ENCODE measurements at places on chromosomes 11 and 22.

DNA sequence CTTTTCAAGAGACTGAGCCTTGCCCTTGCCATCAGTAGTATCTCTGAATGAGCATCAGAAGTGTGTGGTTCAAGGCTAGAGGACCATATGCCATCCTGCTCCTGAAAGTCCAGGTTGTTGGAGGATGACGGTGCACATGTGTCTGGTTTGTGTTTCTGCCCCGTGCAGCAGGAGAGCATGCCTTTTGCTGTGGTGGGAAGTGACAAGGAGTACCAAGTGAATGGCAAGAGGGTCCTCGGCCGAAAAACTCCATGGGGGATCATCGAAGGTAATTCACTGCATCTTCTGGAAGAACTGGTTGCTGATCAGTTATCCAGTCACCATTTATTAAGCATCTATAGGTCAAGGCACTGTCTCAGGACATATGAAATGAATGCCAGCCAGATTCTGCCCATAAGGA lies 6.1 kb upstream of the WBP2NL start:
- no peak for DNase-seq

DNA sequence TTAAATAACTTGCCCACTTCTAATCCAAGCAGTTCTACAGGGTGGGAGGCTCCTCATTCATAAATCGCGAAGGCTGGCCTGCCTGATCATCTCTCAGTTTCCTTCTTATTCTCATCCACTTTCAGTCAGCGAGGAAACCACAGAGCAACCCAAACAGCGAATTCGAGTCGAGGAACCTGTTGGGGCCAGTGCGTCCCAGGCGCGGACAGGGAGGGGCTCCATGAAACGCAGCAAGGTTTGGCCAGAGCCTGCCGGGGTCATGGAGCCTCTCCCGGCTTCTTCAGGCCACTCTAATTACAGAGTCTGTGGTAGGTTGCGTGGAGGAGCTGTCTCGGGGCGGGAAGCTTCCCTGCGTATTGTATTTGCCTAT lies 741 bp upstream of the NAV2 start:
- DNase-seq = no peak

GRCh38 chr11:117647207-117647606 lies 149.8 kb downstream of the DSCAML1 start:
- DNase-seq = no peak

DNA sequence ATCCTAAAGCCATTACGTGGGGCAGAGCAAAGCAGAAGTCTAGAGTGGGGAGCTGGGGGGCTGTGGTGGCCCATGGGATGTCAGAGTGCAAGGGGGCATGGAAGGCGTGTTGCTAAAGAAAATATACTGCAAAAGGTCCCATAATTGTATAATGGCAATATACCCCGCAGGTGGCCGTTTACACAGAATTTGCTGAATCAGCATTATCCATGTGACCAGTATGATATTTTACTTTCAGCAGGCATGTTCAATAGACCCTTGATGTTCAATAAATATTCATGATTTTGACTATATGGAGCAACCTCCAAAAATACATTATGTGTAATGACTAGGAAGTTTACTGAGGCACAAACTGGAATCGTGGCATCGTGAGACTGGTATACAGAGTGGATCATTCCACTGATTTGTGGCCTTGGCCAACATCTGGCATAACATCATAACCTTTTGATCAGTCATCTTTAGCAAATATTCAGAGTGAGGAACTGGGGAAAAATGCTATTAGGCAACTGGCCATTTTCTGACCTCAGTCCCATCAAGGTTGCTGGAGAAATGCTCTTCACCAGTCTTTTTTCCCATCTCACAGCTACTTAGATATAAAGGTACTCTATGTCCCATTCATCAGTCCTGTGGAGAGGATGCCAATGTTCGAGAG lies 29.3 kb upstream of the PPP2R1B start:
- DNase-seq = no peak

DNA sequence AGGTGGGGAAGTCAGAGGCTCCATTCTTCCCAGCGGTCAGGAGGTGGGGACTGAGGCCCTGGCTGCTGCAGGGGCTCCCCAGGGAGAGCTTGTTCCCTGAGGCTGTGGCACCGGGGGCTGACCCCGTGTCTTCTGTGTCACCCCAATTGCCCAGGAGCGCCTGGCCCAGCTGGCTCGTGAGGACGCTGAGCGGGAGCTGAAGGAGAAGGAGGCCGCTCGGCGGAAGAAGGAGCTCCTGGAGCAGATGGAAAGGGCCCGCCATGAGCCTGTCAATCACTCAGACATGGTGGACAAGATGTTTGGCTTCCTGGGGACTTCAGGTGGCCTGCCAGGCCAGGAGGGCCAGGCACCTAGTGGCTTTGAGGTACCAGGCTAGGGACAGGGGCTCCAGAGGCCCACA lies 53.2 kb downstream of the MYO7A start:
- DNase-seq = no peak

DNA sequence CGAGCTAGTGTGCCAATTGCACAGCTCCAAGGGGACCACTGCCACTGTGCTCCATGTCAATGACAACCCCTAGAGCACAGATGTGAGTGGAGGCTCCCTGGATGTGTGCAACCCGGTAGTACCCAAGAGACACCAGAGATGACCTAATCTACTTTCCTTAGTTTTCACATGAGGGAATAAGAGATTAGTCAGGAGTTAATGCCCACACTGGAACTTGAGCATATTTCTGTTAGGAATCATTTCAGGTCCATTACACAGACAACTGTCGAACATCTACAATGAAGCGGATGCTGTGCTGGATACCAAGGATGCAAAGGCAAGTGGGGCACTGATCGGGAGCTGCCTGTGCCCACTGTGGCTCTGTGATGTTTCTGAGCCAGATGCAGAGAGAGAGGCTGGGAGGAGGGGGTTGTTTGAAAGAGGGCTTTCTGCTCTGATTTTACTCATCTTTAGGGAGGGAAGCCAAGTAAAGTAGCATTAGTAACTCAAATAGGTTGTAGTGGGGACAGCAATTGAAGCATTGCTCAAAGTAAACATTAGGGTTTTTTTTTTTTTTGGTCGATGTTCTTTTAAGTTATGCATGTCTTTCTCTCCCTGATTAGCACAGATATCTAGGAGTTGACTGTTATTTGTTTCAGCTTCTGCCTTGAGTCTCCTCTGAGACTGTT lies 82.5 kb upstream of the SORL1-AS1 start:
- DNase-seq = no peak
